ENCODE measurements at places on chromosomes 2 and 18.

- DNase-seq = no peak
Observed at GRCh38 chr2:20669562-20670314, 2.8 kb downstream of the GDF7 start.

DNA sequence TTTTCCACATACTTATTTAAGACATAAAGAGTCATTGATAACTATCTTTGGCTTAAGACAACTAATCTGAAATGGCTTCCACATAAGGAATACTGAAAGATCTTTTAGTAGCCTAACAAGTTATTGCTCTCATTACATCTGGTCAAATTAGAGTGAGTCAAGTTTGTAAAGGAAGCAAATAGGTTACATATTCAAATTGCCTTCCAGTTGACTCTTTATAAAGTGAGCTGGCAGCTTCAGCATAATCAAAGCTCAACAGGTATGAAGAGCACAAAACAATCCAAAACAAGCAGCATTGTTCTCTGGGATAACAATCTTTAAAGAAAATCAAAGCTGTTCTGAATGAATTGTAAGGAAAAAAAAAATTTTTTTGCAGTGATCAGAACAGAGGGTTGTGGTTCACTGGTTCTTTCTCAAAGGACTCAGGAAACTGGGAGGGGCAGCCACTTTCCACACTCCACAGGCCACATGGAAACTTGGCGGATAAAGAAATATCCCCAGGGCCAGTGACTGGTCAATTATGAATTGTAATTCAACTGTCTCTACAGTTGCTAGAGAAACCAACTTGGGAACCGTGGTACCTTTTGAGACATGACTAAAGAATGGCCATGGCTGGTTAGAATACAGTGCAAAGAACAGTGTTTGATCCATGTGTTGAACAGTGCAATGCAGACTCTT, 369.3 kb upstream of the KCNH7 start:
- no peak for DNase-seq

GRCh38 chr2:196466581-196466980, 172.9 kb upstream of the CCDC150 start:
- no peak for DNase-seq

DNA sequence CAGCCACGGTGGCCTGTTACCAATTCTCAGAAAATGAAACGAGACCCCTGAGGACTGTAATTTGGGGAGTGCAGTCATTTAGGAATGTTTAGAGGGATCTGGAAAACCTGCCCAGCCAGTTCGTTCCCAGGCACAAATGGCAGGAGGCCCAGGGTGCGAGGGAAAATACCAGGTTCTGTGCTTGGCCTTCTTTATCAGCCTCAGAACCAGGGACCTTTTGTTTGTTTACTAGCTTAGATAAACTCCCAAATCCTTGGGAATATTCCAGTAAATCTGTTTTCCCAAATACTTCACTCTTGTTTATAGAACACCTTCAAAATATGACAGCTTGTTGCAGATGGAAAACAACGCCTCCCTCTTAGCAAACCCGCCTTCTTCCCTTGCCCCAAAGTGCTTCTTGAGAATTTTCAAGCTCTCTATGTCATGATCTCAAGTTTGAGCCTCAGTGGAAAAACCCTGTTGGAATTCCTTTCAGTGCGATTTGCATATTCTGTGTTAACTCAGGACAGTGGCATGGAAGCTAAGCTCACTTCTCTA, 400.3 kb upstream of the SMIM21 start:
- DNase-seq = no peak

DNA sequence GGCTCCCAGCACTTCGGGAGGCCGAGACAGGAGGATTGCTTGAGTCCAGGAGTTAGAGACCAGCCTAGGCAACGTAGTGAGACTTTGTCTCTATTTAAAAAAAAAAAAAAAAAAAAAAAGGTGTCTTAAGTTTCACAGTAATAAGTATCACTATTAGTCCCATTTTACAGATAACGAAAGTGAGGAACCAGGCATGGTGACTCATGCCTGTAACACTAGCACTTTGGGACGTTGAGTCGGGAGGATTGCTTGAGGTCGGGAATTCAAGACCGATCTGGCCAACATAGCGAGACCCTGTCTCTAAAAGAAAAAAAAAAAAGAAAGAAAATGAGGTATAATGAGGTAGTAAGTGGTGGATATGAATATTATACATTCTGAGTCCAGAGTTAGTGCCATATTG, 2.5 kb downstream of the KCNJ13 start:
- no peak for DNase-seq
